ENCODE measurements at places on chromosomes 3 and 15.

DNA sequence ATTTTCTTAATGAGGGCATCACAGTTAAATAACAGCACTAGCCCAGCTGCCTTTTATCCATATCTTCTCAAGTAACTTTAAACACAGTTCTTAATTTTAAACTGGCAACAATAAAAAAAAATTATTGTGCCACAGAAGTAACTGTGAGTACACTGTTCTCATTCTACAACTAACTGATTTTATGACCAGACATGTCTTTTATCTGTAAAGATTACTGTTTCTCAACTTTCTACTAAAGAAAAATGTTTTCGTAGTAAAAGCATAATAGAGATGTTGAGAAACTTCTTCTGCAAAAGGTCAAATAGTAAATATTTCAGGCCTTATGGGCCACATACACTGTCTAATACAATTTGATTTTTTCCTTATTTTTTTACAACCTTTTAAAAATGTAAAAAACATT is 32.0 kb downstream of the PLOD2 start:
- no peak for DNase-seq

GRCh38 chr15:48965972-48966371 is 2.3 kb upstream of the SHC4 start:
- no peak for DNase-seq

DNA sequence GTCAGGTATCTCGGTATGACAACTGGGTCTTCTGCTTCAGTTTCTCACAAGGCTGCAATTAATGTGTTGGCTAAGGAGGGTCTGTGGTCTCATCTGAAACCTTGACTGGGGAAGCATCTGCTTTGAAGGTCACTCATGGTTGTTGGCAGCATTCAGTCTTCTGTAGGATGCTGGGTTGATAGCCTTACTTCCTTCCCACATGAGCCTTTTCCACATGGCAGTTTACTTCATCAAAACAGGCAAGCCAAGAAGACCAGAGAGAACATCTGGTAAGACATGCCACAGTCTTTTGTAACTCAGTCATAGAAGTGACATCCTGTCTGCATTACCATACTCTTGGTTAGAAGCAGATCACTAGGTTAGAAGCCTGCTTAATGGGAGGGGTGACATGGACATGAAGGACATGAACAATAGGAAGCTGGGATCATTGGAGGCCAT is 49.5 kb downstream of the CMC1 start:
- no peak for DNase-seq

DNA sequence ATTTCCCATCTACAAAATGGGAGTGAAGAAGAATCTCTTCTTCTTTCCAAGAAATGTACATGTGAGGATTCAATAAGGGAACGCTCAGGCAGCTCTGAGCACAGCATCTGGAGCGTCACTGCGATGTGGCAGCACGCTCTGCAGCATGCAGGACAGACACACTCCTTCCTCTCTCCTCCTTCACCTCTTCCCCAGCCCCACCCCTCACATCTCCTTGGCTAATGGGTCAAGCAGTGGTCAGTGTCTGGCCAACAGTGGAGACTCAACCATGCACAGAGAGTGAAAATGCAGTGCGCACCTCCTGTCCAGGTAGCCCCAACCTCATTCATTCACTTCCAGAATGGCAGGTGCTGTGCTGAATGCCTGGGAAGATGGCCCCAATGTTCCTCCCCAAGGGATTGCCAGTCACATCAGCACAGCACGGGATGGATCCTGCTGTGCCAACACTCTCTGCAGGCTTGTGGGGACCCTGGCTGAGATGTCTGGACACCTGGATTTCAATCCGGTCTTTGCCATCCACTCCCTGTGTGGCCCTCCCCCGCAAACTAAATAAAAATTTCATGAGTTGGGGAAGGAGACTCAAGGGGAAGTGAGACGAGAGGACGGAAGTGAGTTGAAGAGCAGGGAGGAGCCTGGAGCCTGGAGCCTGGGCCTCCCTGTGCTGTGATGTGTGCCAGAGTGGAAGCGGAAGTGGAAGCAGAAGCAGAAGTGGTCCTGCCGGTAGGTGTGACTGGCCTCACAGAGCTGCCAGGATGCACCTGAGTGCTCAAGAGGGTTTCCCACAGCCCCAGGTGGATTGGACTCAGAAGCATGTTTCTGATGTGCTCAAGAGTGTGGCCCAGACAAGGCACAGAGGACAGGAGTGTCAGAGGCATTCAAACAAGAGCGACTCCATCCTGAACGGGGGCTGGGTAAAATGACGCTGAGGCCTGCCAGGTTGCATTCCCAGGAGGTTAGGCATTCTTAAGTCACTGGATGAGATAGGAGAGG is 163.9 kb downstream of the SMAD6 start:
- DNase-seq: no peak

GRCh38 chr15:68303560-68304436 is 26.3 kb downstream of the FEM1B start:
- DNase-seq: no peak

DNA sequence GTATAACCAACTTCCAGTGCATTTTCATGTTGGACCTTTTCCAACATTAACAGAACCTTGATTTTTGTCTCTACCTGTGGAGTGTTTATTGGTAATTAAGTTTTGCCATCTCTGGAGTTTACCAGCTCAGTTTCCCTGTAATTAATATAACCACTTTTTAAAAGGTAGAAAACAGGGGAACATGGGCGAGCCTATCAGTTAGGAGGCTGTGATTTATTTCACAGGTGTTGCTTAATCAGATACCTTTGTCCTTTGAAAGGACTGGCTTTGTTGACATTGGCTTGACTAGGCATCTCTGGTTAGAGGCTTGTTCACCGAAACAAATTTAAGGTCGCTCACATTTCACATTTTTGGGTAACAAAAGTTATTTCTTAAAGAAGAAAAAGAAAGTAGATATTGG is 622 bp downstream of the NAALADL2 start:
- no peak for DNase-seq

DNA sequence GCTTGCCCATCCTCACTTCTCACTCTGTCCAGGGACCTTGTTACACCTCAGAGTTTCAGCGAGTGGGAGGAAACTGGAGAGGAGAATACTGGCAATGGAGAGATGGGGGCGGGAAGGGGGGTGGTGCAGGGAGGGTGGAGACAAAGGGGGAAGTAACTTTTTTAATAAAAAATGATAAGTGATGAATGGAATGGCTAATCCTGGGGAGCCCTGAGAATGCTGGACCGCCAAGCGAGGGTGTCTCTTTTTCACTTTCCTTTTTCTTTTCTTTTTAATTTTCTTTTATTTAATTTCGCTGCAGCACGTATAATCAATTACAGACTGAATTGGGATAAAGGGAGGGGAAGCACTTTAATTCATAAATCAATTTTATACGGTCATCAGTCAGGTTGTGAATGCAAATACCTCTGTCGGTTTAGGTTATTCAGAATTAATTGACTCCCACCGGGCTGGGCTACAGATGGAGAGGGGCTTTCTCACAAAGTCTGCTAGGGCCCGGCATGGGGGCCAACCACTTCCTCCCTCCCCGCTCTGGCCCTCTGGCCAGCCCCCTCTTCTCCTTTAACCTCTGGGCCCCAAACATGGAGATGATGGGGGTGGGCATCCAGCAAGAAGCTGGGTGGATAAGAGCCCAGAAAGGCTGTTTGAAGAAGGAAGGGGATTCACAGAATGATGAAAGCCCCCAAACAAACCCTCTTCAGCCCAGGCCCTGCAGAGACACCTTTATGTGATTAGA is 106.8 kb upstream of the BOC start:
- no peak for DNase-seq

DNA sequence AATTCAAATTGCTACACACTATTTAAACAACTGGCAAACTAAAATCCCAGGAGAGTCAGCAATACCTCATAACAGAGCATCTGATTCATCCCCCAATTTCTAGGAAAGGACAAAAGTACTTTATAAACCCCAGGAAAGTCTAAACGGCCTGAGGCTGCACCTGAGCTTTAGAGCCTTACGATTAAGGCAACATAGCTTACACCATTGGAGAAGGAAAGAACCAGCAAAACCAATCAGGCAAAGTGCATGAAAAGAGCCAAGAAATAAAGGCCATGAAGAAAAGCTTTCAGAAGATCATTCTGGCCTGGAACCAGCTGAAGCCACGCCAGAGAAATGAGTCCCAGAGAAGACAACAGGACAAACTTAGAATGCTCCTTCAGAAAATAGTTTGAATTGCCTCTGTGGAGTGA is 48.1 kb downstream of the PTPN9 start:
- DNase-seq: no peak

GRCh38 chr3:80696280-80696679 is 928.5 kb upstream of the ROBO1 start:
- DNase-seq: no peak

DNA sequence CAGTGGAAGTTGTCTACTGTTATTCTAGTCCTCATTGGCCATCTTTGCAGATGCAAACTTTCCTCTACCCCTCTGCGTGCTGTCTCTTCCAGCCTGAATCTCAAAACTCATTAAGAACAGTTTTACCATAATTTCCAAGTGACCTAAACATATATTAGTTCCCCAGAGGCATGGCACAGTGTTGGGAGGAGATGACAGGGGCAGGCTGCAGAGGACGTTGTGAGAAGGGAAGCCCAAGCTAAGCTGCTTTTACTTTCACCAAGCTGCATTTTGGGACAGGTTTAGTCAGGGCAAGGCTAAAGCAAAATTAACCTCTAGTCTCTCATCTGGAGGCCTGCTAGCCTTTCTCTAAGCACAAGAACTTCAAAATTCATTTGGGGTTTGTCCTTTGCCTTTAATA is 318.6 kb upstream of the SATB1 start:
- no peak for DNase-seq

- no peak for DNase-seq
Observed at GRCh38 chr3:5347486-5347885, 160.0 kb downstream of the EDEM1 start.

GRCh38 chr3:197027896-197028727 is 1.5 kb downstream of the MELTF start:
- DNase-seq: no peak

DNA sequence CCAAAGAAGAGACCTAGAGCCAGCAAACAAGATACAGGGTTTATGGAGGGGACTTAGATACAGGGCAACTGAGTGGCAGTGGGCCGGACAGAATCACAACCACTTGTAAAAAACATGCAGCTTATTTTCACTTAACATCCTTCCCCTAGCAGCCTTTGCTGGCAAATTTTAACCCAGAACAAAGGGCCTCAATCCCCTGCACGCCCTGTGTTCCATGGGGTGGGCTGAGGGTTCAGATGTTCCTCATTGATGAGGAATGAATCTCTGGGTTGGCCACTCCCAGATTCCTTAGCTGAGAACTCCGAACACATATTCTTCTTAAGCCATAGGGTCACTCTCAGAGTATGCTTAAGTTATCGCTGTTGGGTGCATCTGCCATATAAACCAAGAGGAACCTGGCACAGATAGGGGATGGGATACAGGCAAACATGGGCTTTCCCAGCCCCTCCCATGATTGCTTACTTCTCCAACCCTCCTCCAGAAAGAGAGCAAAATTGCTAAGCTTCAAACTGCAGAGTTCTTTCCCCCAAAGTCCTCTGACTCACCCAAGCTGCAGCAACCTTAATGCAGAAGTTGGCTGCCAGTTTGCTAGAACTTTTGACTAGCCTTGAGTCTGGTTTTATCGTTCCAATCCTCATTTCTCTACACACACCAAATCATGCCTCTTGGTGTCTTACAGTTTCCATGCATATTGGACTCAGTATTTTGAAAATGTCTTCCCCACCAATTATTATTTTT is 146.9 kb downstream of the CD47 start:
- DNase-seq: no peak

DNA sequence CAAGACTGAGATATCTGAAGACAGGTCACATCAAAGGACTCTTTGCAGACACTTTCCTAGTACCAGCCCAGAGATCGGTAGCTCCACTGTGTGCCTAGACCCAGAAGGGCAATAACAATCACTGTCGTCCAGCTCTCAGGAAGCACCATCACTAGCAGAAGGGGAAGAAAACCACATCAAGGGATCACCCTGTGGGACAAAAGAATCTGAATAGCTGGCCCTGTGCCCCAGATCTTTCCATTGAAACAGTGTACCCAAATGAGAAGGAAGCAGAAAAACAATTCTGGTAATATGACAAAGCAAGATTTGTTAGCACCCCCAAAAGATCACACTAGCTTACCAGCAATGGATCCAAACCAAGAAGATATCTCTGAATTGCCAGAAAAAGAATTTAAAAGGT is 404.4 kb upstream of the NECTIN3 start:
- no peak for DNase-seq

- DNase-seq: no peak
Observed at GRCh38 chr15:26572602-26573350, 200.1 kb downstream of the GABRB3 start.

DNA sequence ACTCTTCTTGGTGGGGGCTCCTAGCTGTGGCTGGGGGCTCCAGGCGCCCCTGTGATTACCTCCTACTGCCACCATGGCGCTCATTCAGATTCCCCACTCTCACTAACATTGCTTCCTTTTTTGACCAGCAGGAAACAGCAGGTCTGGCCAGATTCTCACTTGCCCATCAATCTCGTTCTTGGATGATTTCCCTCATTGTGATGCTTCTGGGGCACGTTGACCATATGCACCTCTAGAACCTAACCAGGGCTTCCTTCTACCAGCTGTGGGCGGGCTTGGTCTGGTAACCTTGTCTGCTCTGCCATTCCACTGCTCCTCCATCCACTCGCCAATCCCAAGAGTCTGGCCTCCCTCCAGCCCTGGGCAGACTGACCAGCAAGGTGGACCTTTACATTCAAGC is 35.9 kb upstream of the PTPN23 start:
- DNase-seq: no peak

DNA sequence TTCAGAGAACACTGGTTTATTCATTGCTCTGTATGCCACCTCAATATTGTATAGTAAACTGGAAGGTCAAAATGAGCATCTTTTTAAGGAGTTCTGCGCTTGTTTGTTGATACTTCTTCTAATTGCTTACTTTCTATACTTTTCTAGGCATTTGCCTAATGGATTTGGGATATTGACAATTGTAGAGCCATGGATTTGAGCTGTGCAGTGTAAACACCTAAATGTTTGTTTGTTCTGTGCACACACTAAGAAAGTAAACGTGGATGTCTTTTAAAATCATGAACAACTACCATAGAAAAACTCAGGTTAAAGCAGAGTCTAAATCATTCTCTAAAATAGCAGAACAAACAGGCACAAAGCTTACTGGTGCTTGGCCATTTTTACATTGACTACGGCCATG is 436.6 kb upstream of the GBE1 start:
- no peak for DNase-seq

DNA sequence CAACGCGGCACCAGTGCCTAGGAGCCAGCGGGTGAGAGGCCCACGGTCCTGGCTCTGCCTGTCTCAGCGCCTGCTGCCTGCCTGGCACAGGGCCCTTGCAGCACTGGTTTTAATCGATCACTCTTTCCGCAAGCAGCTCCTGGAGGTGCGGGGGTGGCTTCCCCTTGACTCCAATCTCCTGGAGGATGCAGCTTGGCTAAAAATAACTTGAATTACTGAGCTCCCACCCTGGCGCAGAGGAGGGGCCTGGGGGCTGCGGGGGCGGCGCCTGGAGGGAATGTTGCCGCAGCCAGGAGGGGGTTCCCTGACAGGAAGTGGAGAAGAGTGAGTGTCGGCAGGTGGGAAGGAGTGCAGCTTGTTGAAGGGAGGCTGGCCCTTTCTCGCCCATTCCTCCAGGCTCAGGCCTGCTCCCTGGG is 9.9 kb upstream of the RPL29 start:
- DNase-seq: no peak
